ENCODE measurements at places on chromosomes 3 and 15. TPM values are rescaled to one million over a fixed set of nuclear protein-coding genes. Genes with fewer than 3 reads are reported as not detected.

EXD1 gene
- 0.12 TPM for polyA plus RNA-seq

EFCAB12 gene
- polyA plus RNA-seq: 0.13 TPM

CEP19 gene
- polyA plus RNA-seq: 2.3 TPM

CCDC33 gene
- polyA plus RNA-seq: not detected

Measured in hindlimb muscle (tissue), 1 donor.